Renal cortical epithelial cell (primary cell): ENCODE measurements at places on chromosomes 2 and 18.

DNA sequence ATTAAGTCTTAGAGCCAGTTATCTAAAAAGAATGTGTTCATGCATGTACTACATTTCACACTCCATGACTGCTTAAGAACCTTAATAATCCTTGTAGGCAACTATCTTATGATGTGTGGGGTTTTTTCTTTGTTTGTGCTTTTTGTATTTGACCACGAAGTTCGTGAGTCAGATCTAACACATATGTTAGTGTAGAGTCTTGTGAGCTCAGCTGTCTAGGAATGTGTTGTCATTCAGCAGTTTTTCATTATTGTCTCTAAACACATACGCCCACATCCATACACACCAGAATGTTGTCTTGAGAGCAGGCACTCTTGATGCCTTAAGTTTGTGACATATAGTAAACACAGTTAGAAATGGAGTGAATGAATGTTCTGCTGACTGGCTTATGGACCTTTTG, 38.4 kb downstream of the CAB39 start:
- DNase-seq = peak; percentile 78

GRCh38 chr2:226338825-226339224, 460.8 kb downstream of the IRS1 start:
- peak; percentile 57 for DNase-seq

DNA sequence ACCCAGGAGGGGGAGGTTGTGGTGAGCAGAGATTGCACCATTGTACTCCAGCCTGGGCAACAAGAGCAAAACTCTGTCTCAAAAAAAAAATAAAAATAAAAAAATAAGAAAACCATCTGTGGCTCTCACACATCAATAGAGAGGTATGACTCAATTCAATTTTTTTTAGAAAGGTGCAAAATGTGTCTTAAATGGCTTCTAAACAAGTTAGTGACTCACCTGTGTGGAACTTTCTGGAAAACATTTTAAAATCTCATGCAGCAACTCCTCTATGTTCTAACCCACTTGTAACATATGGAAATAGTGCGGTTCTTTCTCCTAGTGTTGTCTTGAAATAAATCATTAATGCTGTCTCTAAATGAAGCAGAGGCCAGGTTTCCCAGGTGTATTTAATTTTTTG, 10.7 kb upstream of the SULT1C4 start:
- DNase-seq = peak; percentile 75

DNA sequence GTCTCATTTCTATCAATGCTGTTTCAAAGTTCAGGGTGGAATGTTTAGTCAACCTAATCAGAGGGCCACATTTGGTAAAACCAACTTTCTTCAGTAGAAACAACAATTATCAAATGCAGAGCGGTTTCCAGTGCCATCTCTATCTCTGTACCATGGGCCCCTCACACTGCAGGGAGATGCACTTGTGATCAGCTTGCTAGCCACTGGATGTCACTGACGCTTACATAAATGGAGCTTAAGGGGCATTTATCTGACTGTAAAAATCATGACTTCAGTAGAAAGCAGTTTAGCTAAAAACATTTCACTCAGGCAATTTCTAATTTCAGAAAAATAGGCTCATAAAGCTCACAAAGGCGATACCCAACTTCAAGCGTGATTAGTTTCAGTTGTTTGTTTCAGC, 678.0 kb downstream of the ZEB2 start:
- DNase-seq = no peak

DNA sequence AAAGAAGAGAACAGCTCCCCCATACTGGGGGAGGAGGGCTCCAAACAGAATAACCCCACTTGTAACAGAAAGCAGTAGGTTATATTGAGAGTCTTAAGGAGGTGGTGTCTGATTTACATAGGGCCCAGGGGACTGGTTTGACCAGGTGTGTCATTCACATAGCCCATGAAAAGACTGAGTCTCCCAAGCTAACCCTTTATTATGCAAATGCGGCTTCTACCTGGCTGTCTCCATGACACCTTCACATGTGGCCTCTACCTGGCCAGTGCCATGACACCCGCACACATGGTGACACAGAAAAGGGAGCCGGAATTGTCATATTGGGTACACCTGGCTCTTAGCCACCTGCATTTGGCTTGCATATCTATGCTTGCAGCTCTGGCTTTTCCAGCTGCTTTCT, 1057.2 kb upstream of the PIK3C3 start:
- DNase-seq = no peak

GRCh38 chr2:120815292-120815691, 79.6 kb downstream of the GLI2 start:
- DNase-seq = no peak

DNA sequence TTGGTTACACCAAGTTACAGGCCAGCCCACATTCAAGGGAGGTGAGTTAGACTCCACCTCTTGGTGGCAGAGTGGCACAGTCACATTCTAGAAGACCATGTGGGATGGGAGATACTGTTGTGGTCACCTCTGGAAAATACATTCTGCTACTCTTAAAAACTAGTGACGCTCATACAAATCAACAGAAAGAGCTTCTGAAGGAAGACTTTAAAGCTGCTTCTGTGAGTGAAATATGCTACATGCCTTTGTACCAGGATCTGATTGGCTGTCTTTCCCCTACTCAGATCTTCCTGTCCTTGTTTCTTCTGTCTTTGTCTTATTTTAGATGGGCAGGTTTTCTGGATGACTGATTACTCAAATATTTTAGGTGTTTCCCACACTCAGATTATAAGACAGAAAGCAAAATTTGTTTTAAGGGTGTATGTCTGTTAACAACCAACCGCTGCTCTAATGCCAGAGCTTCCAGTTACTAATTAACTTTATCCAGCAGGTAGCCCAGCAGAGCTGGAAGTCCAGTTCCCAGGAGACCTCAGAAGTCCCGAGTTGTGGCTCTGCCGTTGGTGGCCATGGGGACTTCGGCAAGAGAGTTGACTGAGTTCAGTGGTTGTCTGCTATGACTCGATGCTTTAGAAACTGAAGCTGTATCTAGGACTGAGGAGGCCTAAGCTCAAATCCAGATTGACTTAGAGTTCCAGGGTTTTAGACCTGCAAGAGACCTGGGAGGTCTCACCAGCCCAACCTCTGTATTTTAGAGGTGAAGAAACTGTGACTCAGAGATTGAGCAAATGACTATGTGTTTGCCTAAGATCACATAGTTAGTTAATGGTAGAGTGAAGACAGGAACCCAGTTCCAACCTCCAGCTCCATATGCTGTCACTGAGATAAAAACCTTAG, 7.4 kb downstream of the IL1R2 start:
- peak; percentile 97 for DNase-seq

DNA sequence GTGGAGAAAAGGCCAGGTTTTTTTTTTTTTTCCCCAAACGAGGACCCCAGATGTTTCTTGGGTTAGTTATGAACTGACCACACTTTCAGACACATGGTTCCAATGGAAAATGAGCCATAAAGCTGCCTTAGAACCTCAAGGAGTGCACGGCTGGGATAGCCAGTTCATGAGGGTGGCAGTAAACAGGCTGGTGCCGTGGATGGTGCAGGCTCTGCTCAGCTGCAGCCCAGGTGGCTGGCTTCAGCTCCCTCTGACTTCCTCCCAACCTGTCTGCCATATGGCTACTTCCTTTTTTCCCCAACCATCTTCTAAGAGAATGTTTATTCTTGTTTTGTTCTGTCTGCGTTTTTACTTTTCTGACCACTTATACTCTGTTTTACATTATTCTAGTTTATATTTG, 109.8 kb upstream of the LMAN1 start:
- no peak for DNase-seq

DNA sequence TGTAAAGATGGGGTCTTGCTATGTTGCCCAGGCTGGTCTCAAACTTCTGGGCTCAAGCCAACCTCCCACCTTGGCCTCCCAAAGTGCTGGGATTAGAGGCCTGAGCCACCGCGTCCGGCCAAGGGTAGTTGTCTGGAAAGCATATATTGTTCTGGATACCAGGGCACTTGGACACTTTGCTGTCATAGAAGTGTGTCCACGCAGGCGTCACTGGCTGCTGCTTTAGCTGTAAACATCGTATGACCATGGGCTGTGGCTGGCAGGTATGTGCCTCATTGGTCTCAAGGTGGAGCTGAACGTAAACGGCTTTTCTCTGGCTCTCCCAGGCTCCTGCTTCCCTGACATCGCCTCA, 3.2 kb upstream of the GPR35 start:
- DNase-seq = no peak

DNA sequence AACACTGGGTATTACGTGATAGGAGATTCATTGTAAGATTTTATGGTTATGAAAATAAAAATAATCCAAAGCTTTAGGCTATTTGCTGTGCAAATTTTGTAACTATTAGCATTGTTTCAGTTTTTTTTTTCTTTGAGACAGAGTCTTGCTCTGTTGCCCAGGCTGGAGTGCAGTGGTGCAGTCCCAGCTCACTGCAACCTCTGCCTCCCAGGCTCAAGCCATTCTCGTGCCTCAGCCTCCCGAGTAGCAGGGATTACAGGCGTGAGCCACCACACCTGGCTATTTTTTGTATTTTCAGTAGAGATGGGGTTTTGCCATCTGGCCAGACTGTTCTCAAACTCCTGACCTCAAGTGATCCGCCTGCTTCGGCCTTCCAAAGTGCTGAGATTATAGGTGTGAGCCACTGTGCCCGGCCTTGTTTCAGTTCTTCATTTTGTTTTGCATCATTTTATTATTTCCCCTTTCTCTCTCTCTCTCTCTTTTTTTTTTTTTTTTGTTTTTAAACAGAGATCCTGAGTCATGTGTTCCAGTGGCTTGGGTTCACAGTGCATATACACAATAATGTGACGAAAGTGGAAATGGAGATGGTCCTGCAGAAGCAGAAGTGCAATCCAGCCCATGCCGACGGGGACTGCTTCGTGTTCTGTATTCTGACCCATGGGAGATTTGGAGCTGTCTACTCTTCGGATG, 25.8 kb downstream of the CASP10 start:
- no peak for DNase-seq

DNA sequence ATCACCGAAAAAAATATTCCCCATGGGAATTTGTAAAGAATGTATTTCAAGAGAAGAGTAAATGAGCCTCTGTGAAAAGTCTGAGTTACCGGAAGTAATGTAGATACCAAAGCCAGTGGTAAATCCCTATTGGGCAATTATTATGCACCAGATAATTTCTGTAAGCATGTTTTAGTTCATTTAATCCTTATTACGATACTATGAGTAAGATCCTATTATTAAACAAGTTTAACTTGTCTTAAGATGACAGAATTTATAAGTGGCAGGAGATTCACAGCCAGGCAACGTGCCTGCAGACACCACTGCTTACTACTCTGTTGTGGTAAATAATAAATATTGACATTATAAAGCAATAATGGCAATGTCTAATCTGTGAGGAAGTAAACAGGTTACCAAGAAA, 280.8 kb upstream of the RGPD4 start:
- no peak for DNase-seq

DNA sequence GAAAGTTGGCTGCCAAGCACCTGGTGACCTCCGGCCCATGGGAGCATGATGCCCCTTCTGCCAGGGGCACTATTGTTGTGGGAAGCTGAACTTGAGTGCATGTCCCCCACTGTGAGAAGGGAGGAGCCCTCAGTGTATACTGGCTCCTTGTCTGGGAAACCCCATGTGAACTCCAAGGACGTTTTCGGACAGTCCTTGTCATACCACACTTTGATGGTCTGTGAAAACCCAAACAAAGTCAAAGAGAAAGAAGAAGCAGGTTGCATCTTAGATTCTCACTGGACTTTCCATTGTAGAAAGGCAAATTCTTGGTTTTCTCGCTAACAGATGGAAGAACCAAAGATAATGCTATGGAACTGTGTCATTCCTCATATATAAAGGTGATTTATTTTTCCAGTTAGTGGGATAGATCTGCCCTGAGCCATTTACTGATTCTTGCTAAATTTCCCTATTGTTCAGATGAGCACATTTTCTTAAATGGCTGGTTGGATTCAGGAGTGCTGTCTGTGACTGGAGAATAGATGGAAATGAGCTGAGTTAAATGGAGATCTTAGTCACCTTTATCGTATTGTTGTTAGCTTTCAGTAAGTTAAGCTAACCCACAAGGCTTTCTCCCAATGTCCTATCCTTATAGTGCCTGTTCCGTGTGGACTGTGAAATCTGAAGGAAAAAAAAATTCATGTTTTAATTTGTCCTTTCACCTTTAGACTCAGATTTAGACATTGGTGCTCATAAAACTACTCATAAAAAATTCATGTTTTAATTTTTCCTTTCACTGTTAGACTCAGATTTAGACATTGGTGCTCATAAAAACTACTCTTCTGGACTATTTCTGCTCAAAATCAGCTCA, 166.6 kb downstream of the ACTR3 start:
- no peak for DNase-seq

- no peak for DNase-seq
Observed at GRCh38 chr2:199581408-199581807, 123.7 kb upstream of the SATB2 start.

DNA sequence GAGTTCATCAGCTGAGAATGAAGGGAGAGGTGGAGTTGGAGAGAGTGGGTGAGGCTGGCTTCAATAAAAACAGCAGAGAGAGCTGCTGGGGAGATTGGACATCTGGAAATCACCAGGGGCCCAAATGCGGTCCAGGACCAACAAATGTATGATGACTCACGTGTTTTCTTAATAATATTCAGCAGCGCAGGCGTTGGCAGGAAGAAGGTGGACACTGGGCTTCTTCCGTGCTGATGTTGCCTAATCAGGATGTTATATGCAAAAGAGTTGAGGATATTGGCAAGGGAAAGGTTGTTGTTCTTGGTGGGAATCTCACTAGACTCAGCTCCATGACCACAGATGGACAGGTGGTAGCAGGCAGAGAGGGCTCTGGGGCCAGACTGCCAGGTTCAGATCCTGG, 12.8 kb upstream of the PLA2R1 start:
- DNase-seq = no peak
